Stomach (tissue), 19 donors: ENCODE measurements at places on chromosomes 1 and 21. TPM values are rescaled to one million over a fixed set of nuclear protein-coding genes. Genes with fewer than 3 reads are reported as not detected.

DNA sequence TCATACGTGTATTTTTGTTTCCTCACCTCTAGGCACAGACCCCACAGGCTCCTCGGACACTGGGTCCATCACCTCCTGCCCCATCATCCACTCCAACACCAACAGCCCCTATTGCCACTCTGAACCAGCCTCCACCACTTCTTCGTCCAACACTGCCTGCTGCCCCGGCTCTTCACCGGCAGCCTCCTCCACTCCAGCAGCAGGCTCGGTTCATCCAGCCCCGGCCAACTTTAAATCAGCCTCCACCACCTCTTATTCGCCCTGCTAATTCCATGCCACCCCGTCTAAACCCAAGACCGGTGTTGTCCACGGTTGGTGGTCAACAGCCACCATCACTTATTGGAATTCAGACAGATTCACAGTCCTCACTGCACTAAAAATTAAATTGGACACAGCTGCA is 13.2 kb upstream of the TRAF5 start:
- no peak for DNase-seq

GRCh38 chr1:220294846-220295301 is 22.6 kb upstream of the RAB3GAP2 start:
- DNase-seq: no peak

GRCh38 chr1:229184066-229184465 is 86.8 kb upstream of the RAB4A start:
- peak; percentile 62 for DNase-seq

- DNase-seq: no peak
These were observed 160.2 kb downstream of the NCAM2 start for GRCh38 chr21:21158376-21158918.

- DNase-seq: no peak
These were observed 24.9 kb downstream of the SYT11 start for GRCh38 chr1:155884031-155884960.

GRCh38 chr1:96020378-96020777 is 701.2 kb upstream of the PTBP2 start:
- DNase-seq: no peak

DNA sequence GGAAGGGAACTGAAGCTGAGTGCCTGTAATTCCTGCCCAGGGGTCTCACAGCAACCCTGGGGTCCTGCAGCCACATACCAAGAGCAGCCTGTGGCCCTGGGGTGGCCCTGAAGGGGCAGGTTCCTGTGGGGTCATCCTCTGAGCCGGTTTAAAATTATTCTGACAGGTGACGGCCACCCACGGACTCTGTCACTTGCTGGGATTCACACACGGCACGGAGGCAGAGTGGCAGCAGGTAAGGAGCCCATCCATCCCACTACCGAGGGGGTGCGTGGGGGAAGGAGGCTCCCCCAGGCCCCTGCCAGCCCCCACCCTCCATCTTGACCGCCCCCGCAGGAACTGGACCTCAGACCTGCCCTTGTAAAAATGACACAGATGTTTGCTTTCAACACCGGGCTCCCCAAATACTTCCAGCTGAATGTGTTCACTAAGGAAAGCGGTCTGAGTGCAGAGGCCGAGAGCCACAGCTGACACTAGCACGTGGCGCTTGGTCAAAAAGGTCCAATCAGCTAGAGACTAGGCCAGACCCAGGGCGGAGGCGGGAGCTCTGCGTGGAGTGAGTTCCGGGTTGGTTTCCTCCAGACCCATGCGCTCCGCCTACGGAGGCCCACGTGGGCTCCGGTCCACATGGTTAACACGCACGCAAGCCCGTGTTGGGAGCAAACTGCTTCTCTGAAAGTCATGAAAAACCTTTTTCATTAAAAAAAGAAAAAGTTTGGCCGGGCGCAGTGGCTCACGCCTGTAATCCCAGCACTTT is 10.0 kb downstream of the YBEY start:
- DNase-seq: peak; percentile 91

DNA sequence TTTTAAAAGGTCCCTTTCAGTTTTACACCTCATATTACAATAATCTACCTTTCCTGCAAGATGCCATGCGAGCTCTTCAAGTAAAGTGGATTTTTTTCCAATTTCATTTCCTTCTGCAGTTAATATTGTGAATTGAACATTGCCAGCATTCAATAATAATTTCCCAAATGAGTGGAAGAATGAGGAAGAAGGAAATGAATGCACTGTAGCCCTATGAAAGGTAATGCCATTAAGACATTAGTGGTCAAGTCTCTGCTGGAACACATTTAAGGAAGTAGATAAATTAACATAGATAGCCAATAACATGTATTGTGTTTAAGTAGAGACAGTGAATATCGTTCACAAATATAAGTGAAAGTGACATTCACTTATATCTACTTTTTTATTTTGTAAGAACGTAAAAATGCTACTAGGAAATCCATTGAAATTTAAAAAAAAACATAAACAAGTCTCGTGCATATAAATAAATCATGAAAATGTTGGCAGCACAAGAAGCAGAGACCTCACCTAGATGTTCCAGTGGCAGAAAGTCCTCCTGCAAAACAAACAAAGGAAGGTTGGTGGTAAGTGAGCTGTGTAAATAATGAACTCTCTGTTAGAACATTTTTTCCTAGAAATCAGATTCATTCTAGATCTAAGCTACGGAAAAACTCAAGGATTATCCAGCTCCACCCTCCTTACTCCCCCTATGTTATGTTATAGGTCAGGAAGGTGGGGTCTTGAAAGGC is 17.7 kb downstream of the FCRL3 start:
- DNase-seq: no peak

DNA sequence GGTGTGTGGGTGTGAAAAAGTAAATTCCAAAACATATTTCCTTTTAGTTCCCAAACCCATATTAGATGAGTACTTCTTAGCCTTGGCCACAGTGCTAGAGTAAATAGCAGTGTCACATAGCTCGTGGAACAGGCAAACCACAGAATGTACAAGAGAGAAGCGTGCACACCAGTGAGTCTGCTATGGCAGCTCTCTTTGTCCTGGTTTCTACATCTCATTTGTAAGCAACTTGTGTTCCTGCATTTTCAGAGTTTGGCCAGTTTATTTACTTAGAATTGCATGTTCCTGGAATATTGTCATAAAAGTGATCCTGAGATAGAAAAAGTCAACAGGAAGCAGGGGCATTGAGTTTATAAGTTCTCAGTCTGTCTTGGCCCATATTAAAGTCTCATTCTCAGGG is 142.1 kb downstream of the DHRS3 start:
- no peak for DNase-seq

- DNase-seq: no peak
These were observed 4.1 kb downstream of the HHIPL2 start for GRCh38 chr1:222543817-222544216.

Gene SHISAL2A
- not detected for total RNA-seq

Gene NES
- total RNA-seq: 3.2 TPM

Gene RGS8
- not detected for total RNA-seq

Gene CFHR1
- total RNA-seq: not detected

Gene A3GALT2
- total RNA-seq: not detected

Gene TBX15
- total RNA-seq: not detected
